ENCODE measurements at places on chromosomes 4 and X.

DNA sequence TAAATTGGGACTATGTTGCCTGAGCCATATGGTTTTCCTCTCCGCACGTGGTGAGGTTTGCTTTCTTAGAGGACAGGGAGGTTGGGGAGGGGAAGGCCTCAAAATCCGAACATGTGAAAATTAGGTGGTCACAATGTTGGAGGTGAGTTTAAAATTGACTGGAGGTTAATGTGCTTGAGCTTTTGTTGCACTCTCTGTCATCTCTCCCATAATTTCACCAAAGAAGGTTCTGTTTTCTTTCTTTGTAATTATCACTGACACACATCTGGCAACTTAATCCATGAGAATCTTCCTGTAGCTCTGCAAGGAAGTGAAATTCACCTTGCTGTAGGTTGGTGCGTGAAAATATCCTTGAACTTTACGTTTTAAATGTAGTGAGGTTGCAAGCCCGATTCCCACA lies 225.5 kb downstream of the PDGFC start:
- DNase-seq, result no peak

GRCh38 chr4:119106036-119107000 lies 29.3 kb upstream of the MYOZ2 start:
- no peak for DNase-seq

GRCh38 chr4:95061220-95061619 lies 303.5 kb downstream of the BMPR1B start:
- DNase-seq, result no peak

GRCh38 chr4:164924670-164925238 lies 47.8 kb downstream of the APELA start:
- DNase-seq, result no peak

GRCh38 chr4:57373991-57374390 lies 263.8 kb upstream of the IGFBP7 start:
- no peak for DNase-seq

DNA sequence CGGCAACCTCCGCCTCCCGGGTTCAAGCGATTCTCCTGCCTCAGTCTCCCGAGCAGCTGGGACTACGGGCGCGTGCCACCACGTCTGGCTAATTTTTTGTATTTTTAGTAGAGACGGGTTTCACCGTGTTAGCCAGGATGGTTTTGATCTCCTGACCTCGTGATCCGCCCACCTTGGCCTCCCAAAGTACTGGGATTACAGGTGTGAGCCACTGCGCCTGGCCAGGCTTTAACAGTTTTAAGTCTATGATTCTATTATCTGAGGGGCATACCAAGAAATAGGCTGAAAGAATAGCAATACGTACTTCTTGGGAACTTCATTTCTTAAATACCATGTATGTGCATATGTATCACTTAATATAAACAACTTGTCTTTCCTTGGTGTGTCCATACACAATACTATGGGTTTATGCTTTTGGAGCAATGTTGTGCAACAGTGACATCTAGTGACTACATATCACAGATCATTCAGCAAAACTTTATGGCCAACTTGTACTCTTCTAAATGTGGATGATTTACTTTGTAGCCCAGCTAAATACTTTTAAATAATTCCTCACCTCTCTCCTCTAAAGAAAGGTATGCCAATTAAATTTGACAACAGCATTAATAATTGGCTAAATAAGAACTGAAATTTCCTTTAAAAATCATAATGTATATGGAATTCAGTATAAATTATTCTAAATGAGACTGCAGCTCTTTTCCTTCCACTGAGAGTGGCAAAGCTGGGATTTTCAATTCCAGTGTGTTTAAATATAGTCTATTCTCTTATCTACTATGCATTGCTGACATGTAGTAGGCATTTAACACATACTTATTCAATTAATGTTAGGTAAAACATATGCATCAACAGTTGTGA lies 10.4 kb downstream of the SLC9B1 start:
- DNase-seq, result no peak

GRCh38 chr4:6343939-6344408 lies 74.3 kb downstream of the WFS1 start:
- no peak for DNase-seq

- DNase-seq, result no peak
Measured at GRCh38 chr4:2083116-2083825, 24.1 kb downstream of the NAT8L start.

DNA sequence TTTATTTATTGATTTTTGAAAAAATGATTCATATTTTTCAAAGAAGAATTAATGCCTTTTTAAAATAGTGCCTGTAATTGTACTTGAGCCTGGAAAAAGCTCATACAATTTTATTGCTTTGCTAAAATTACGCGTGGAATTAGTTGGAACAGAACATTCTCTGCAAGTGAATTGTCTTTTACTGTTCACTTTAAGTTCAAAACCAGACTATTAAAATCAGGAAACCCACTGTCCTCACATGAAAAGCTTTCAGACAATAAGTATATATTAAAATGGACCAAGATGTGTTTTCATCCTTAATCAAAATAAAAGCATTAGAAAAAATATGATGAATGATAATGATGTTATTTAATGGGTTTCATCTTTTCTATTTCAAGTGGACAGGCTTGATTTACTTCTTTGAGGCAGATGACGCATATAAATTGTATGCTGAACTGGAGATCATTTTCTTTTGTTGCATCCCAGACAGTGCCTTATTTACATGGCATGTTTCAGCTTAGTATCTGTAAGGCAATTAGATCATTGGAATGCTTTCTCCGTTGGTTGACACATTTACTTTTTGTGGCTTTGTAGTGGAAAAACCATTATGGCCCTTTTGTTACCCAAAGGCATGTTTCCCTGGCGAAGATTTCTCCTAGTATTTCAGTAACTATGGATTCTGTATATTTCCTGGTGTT lies 299.0 kb upstream of the MAGEC2 start:
- no peak for DNase-seq
